ENCODE measurements at places on chromosomes 5 and 9.

DNA sequence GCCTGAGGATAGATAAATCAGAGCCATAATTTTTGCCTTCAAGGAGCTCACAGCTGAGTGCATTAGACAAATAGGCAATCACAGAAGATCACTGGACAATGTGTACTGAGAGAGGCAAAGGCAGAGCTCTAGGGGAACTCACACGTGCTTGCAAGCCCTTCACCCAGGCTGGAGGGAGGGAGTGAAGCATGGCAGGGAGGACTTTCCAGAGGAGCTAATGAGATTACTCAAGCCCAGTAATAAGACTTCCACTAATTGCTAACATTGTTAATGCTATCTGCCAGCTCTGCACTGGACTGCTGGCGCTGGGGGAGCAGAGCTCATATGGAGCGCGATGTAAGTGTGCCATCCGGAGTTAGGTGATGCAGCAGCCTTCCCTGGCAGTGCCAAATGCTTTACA, 408.4 kb downstream of the NTRK2 start:
- no peak for DNase-seq

- no peak for DNase-seq
Measured at GRCh38 chr5:134992148-134992547, 24.4 kb downstream of the CATSPER3 start.

- DNase-seq = no peak
Measured at GRCh38 chr9:20087481-20087880, 298.6 kb upstream of the SLC24A2 start.

GRCh38 chr9:23783509-23783908, 42.5 kb downstream of the ELAVL2 start:
- no peak for DNase-seq

DNA sequence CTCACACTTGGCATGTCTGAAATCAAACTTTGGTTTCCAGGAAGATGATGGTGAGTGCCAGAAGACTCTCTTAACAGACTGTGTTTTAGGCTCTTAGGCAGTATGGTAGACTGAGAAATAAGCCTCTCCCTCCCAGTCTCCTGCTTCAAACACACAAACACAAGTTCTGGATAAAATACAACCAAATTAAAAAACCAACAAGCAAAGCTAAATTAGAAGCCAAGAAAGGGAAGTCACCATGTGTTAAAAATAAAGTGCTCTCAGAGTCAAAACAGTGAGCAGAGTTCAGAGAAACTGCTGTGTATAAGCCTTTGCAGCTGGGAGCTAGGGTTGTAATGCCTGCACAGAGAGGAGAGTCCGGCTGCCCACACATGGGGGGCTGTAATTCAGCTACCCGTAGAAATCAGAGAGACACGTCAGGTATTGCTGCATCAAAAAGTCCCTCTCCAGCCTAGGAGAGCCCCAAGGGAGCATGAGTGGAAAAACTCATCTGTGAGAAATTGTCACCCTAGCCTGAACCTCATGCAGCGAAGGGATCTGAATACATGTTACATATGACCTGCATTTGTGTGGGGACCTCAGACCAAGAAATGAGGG, 62.6 kb downstream of the ANGPTL2 start:
- no peak for DNase-seq

GRCh38 chr5:10634562-10634961, 70.7 kb downstream of the ANKRD33B start:
- no peak for DNase-seq

- no peak for DNase-seq
Measured at GRCh38 chr9:83196946-83197345, 134.0 kb upstream of the RASEF start.

DNA sequence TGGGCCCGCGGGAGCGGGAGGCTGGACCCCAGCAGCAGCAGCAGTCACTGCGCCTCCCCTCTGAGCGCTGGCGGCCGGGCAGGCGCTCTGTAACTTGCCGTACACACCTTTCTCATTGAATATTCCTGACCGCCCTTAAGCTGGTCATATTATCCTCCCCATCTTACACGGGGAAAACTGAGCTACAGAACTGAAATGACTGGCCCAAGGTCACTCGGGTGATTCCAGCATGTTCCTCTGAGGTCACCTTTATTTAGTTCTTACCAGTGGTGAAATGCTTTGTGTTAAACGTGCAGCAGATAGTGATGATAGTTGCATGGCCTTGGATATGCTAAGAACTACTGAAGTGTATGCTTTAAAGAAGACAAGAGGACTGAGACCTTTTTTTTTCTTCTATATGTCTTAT, 607 bp downstream of the UQCRQ start:
- DNase-seq = no peak

DNA sequence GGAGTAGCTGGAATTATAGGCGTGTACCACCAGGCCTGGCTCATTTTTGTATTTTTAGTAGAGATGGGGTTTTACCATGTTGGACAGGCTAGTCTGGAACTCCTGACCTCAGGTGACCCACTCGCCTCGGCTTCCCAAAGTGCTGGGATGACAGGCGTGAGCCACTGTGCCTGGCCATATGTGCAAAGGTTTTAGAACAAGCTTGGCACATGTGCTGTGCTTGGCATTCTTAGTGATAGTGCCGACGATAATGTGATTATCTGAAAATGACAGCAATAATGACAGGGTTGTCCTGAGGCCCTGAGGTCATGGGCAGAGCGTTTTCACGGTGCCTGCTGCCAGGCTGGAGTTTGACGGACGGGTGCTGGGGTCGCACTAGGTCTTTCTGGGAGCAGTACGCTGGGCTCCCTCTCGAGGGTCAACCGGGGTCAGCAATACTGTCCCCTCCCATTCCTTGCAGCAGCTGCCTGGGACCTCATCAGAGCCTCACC, 42.6 kb downstream of the HMCN2 start:
- no peak for DNase-seq

DNA sequence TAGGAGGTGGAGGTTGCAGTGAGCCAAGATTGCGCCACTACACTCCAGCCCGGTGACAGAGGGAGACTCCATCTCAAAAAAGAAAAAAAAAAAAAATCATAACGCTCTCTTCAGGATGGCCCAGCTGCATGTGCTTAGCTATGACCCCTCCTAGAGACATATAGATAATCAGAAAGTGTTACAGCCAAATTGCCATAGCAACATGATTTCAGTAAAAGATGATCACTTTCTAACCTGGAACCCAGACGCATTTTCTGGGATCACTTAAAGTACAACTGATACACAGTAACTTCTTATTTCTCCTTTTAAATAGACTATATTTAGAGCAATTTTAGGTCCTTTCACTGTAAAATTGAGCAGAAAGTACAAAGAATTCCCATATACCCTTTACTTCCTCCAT, 372.9 kb downstream of the CDH18 start:
- DNase-seq = no peak

DNA sequence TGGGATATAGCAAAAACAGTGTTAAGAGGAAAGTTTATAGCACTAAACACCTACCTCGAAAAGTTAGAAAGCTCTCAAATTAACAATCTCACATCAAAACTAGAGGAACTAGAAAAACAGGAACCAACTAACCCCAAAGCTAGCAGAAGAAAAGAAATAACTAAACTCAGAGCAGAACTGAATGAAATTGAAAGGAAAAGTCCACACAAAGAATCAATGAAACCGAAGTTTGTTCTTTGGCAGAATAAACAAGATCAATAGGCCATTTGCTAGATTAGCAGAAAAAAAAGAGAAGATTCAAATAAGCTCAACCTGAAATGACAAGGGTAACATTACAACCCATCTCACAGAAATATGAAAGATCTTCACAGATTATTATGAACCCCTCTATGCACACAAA, 234.8 kb upstream of the ISL1 start:
- DNase-seq = no peak

- no peak for DNase-seq
Measured at GRCh38 chr5:41266377-41266776, 53.0 kb upstream of the C6 start.

DNA sequence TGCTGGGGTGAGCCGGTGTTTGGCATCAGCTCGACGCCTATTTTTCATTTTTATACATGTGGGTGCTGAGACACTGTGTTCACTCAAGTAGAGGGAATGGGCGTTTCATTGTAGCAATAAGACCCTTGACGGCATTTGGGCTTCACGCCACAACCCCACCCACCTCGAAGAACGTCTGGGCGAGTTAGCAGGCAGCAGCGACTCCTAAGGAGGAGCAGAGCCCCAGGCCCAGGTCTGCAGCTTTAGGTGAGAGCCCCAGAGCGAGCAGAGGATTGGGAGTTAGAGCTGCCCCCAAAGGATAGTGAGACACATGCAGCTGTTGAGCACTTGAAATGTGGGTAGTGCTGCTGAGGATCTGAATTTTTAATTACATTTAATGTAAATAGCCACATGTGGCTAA, 1.6 kb upstream of the ZFP62 start:
- no peak for DNase-seq

DNA sequence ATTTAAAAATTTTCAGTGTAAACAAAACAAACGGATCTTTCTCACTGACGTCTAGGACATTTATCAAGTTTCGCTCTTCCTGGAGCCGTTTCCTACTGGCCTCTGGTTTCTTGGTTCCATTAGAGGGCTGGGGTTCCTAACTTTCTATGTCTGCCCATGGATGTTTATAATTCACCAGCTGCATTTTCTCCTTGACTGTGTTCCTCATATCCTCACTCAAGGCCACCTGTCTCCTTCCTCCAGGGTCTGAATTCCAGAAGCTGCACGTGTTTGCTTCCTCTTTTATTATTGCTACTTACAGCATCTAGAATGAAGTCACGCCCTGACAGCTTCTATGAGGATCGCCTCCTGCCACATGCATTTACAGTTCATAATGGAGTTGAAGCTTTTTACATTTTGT, 74.1 kb upstream of the BASP1 start:
- DNase-seq = no peak

- no peak for DNase-seq
Measured at GRCh38 chr9:95506428-95506677, 10.4 kb downstream of the PTCH1 start.

DNA sequence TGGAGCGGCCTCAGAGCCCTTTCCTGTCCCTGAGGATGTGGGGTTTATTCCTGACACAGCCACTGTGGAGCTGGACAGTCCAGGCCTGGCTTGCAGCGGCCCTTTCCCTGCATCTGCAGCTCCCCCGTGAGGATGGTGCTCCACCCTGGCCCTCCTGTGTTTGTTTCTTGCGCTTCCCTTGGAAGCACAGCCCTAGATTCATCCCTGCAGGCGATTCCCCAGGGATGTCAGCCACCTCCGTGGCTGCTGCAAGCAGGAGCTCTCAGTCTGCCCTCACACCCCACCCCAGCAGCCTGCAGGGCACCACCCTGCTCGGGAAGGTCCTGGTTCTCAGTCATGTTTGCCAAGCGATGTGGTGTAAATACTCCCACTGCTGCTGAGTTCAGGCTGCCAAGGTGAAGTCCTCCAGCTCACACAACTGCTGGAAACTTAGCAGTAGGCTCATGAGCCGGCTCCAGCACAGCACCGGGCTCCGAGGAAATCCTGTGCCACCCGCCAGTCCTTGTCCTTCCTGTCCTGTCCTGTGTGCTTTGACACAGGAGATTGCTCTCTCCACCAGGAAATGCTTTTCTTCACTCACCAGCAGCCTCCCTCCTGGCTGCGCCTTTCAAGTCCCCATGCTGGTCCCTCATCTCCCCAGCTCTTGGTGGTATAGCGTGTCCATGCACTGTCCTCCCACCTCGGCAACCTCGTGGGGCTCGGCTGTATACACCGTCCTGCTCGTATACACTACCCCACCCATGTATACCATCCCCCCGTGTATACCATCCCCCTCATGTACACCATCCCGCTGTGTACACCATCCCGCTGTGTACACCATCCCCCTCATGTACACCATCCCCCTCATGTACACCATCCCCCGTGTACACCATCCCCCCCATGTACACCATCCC, 16.2 kb downstream of the ROPN1L start:
- DNase-seq = no peak

DNA sequence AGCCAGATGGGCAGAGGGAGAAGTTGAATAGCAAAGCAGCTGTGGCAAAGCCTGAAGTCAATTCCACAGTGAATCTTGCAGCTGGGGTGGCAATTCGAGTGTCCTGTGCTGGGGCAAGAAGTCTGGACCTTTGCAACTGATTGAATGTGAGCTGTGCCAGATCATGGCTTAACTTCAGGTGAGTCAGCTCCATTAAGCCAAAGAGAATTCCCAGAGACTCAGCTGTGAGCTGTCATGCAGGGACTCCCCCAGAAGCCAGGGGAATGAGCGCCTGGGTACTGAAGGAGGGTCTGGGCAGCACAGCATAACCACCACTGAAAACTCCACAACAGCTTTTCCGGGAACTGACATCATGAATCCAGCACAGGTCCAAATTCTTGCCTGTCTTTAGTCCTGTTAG, 153.5 kb upstream of the TRPC7 start:
- DNase-seq = no peak

DNA sequence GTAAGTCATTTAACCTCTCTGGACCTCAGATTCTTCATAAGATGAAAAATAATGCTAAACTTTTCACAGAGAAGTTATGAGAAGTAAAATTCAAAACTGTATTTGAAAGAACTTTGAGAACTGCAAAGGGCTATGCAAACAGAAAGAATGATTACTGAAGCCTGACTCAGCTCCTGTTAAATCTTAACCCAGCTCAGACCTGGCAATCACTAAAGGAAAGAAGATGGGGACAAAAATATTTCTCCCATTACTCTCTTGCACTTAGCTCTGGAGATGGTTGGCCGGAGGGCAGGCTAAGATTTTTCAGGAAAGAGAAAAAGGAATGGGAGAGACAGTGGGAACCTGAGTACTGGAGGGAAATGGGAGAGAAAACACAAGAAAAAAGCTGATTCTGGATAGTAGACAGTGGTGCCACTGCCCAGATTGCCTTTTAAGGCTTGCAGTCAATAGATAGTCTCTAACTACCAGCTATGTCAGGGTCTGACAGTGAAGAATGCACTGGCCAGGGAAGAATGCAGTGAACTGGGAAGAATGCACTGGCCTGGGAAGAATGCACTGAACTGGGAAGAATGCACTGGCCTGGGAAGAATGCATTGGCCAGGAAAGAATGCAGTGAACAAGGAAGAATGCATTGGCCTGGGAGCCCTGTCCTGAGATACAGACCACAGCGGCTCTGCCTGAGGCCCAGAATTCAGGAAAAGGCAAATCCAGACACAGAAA, 25.2 kb upstream of the CEMIP2 start:
- no peak for DNase-seq

DNA sequence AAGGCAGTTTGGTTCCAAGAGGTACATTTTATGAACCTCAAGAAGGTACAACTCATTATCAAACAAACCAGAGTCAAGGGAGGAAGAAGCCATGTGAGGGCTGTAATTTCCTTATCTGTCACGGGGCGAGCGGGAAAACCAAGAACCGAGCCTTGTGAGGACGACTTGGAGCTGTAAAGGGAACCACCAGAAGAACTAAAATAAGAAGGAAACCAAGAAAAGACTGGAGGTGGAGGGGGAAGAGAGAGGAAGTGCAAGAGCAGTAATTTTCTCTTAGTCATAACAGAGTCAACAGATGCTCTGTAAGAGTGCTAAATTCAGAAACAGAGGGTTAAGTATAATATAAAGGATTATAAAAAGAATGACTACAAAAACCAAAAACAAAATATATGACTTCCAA, 127.1 kb downstream of the DIRAS2 start:
- no peak for DNase-seq

- DNase-seq = no peak
Measured at GRCh38 chr9:27787891-27788290, 214.6 kb upstream of the C9orf72 start.

Measured in SIG-M5 (cell line).